Hippocampal formation (tissue), 2 donors: ENCODE measurements at places on chromosomes 3 and 15.

- no peak for DNase-seq
Observed at GRCh38 chr3:114707252-114707860, 413.5 kb downstream of the TIGIT start.

- DNase-seq = no peak
Observed at GRCh38 chr3:21643752-21644151, 107.3 kb downstream of the ZNF385D start.

DNA sequence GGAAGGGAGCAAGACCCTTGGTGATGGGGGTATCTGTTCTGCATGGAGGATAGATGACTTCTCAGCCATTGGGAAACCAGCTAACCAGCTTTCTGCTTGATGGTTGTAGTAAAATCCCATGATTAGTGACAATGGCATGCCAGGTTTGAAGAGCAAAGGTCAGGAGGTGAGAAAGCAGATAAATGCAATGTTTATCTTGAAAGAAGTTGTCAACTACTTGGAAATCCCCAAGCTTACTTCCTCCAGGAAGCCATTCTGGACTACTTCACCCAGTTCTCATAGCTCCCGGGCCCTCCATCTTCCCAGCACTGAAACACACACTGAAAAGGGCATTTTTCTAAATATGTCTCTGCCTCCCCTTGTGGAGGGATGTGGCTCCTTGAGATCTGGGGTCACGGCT, 51.3 kb downstream of the SMAD3 start:
- no peak for DNase-seq

- no peak for DNase-seq
Observed at GRCh38 chr3:14879211-14879874, 60.6 kb downstream of the FGD5 start.

- no peak for DNase-seq
Observed at GRCh38 chr3:95899494-95899893, 914.9 kb upstream of the EPHA6 start.

DNA sequence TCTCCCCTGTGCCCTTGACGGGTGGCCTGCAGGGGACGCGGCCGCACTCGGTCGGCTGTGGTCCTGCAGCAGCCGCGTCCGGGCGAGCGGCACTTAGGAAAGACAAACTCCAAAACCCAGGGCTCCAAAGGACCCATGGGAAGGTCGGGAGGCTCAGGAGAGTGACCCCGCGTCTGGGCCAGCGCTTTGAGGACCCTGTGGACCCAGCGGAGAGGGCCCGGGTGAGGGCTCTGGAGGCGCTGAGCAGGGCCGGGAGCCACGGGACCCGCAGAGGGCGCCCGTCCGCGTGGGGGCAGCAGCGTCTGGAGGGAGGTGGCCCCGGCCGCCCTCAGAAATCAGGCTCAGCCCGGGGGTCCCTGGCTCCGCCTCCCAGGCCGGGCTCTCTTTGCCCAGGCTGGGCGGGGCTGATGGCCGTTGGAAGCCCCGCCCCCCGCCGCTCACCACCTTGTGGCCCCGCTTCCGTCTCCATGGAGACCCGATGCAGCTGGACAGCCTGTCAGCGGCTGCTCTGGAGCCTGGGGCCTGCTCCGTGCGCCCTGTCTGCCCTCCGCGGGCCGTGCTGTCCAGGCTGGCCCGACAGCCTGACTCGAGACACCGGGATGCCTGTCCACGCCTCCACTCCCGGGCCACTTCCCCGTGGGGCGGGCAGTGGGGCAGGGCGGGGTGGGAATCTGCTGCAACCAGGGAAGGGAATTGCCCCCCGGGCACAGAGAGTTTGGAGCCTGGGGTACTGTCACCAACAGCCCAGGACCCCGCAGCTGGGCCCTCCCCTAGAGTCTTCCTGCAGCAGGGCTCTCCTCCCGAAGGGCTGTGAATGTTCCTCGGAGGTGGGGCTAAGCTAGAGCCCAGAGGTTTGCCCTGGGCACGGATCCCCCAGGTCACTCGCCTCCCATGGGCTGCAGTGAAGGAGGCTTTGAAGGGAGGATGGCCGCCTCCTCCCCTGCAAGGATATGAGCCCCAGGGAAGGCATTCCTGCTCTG, 34.8 kb upstream of the RPL32 start:
- no peak for DNase-seq

DNA sequence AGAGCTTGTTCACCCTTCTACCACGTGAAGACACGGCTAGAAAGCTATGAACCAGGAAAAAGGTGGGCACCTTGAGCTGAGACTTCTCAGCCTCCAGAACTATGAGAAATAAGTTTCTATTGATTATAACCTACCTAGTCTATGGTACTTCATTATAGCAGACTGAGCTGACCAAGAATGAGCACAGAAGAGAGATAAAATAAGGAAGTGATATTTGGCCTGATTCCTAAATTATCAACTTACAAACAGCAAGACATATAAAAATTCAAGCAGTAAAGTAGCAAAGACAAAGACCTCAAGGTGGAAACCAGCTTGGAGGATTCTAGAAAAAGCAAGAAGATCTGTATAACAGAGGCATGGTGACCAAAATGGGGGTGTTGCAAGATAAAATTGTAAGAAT, 63.9 kb upstream of the OSTN start:
- DNase-seq = no peak

DNA sequence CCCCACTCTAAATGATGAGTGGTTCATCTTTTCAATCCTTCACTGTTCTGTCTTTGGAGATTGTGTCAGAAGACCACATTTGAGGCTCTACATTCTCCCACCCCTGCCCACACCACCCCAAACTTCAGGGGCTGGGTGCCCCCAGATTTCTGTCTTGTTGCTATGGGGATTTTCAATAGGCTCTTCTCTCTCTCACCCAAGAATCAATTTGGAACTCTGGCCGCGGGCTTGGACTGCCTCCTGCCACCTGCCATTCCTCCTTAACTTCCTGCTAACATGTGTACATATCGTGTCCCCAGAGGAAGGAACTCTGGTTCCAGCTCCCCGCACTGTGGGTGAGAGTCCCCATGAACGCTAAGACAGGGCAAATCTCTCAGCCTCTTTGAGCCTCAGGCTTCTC, 67.4 kb upstream of the LARS2 start:
- no peak for DNase-seq

DNA sequence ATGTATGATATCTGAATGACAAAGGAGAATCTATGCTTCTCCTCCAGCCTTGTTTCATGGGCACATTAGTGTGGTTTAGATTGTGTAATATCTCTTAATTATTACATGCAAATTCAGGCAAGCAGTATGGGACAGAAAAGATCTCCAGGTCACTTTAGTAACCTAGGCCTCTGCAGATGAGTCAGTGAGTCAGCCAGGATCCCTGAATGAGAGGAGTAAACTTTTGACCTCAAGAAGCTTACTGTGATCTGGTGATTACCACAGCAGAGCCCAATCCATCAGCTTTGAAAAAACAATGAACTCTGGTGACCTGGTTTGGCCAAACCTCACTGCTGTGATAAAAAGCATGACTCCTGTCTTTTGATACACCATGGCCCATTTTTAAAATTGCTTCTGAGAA, 107.8 kb downstream of the LRRN1 start:
- no peak for DNase-seq

- DNase-seq = peak; percentile 5
Observed at GRCh38 chr3:73621388-73621787, 3.4 kb downstream of the PDZRN3 start.

DNA sequence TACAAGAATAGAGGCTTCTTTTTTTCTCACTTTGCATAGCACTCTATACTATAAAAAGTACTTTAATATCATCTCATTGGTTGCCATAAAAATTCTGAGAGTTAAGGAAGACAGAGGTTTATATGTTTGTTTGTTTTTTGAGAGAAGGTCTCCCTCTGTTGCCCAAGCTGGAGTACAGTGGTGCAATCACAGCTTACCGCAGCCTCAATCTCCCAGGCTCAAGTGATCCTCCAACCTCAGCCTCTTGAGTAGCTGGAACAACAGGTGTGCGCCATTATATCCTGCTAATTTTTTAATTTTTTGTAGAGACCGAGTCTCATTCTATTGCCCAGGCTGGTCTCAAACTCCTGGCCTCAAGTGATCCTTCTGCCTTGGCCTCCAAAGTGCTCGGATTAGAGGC, 250.2 kb downstream of the LPP start:
- DNase-seq = no peak

- no peak for DNase-seq
Observed at GRCh38 chr3:111903067-111903511, 44.0 kb downstream of the PHLDB2 start.

- no peak for DNase-seq
Observed at GRCh38 chr3:170180079-170180907, 1.2 kb downstream of the PHC3 start.

DNA sequence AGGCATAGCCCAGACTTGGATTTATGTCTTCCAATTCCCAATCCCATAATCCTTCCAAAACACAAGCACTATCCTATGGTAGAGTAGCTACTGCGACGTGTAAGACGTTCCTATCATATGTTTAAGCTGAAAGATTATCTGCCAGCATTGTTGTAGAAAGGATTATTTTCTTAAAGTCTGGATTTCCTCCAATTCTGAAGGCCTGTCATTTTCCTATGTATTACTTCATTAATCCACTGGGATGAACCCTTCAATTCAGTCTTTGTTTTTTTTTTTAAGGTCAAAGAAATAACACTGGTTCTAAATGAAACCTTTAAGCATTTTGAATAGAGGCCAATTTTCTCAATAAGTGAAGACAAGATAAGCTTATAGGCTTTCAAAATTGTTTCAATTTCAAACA, 289.0 kb downstream of the SLC9A9 start:
- DNase-seq = no peak

- peak; percentile 65 for DNase-seq
Observed at GRCh38 chr3:3799173-3800079, at the start of gene LRRN1. Gene LRRN1, plus strand, starts transcription at chr3:3799431. Its CDS starts 45,211 bp downstream, at chr3:3844642.

DNA sequence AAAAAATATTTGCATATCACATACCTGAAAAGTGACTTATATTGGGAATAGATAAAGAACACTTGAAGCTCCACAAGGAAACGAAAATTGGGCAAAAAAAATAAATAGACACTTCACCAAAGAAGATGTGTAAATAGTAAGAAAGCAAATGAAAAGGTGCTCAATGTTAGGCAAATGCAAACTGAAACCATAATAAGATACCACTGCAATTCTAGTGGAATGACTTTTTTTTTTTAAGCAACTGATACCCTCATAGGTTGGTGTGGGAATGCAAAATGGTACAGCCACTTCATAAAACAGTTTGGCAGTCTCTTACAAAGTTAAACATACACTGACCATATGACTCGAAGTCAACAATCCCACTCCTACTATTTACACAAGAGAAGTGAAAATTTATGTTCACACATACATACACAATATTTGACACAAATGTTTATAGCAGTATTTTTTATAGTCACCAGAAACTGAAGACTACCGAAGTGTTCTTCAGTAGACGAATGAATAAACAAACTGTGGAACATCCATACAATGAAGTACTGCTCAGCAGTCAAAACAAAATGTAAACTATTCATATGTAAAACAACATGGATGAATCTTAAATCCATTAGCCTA, 176.3 kb downstream of the ZMAT3 start:
- no peak for DNase-seq

DNA sequence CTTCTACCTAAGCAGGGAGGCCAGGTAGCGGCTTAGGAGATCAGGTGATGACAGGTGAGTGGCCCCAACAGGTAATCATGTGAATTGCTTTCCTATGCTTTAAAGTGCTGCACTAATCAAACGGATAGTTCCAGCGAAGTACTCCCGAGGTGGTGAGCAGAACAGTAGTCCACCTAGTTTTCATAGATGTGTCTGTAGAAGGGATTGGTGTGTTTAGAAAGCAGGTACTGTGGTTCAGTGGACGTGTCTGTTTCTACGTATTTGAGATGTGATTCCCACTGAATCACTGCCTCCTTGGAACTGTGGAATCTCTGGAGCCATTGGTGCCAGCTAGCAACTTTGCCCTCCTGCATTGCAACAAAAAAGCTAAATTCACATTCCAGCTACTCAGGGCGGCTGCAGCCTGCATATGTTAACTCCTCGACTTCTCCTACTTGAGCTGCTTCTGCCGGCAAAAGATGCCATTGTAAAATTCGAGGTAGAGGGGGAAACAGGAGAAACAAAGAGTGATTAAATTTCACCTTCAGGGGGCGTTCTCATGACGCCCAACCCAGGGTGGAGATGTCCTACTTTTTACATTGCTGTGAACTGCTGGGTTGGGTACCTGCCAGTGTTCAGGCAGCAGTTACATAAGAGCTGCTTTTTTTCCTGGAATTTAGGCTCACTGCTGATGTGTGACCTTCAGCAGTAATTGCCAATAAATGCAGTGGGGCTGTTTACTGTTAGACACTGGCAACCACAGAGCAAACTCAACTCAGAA, 227.3 kb downstream of the ITPR1 start:
- peak; percentile 61 for DNase-seq

- DNase-seq = no peak
Observed at GRCh38 chr3:1766384-1766783, 332.3 kb upstream of the CNTN4 start.

GRCh38 chr3:5510300-5510699, 322.8 kb downstream of the EDEM1 start:
- no peak for DNase-seq

DNA sequence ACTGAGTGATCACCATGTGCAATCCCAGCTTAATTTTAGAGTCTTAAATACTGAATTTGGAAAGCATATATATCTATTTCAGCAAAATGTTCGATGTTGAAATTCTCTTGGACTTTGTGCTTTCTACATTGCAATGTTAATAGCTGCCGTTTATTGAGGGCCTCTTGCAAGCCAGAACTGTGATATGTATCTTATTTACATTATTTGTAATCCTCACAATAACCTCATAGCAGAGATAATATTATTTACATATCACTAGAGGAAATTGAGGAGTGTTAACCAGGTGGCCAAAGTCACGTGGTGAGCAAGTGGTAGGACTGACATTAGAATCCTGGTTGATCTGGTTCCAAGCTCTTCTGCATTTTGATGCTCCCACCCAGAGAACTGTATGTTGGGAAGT, 254.1 kb downstream of the SLC9A9 start:
- DNase-seq = no peak

GRCh38 chr15:62653122-62653521, 389.4 kb upstream of the TPM1 start:
- peak; percentile 26 for DNase-seq

DNA sequence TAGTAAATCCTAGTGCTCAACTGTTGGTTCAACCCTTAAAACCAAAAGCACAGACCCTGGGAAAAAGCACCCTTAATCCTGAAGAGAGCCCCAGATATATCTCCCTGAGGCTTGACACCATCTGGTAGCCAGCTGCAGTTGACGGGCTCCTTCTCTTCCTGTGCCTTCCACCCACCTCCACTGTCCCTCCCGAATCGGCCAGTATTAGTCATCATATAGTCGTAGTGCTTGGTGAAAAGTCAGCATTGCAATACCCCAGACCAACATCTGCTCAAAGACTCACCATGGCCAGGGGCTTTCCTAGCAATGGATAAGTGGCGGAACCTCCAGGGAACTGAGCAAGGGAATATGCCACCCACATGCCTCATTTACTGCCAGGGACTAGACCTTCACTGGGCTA, 125.6 kb upstream of the CRBN start:
- DNase-seq = no peak

DNA sequence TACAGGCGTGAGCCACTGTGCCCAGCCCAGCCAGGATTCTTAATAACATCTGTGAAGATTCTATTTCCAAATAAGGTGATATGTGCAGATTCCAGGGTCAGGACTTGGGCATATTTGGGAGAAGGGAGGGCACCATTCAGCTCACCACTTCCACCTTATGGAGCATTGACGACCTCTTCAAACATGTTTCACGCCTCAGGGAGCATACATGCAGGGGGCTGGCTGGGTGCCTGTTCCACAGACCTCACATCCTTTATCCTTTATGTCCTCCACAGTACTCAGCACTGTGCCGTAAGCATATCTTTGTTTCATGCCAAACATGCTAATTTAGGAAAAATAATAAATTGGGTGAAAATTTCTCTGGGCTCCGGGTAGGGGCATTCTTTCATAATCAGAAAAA, 229.0 kb downstream of the THSD4 start:
- no peak for DNase-seq
